ENCODE measurements at places on chromosomes 11 and 22. TPM values are rescaled to one million over a fixed set of nuclear protein-coding genes. Genes with fewer than 3 reads are reported as not detected.

GRCh38 chr11:45919806-45920530 is 2.3 kb upstream of the PEX16 start:
- DNase-seq: no peak

DNA sequence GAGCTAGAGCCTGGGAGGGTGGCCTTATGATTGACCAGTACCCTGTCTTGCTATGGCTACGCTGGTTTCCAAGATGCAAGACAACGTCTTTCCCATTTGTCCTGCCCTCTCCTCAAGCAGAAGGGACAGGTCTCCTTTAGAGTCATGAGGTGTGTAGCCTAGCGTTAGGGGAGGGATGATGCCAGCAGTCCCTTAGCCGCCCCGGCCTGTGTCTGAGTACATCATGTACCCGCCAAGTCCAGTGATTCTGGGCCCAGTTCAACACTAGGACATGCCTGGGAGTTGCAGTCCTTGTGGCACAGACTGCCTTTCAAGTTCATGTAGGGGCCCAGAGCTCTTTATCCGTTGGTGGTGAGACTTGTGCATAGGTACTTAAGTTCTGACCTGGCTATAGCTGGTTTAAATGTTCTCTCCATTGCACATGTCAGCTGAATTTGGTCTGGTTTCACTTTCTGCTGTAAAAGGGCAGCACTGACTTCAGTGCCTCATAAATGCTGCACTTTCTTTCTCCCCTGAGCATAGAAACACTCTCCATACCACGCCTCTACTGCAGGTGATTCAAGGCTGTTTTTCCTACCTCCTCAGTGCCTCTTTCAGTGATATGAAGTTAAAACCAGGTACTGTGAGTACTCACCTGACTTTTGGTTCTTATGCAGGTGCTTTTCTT is 151.1 kb downstream of the METTL15 start:
- DNase-seq: no peak

- no peak for DNase-seq
Measured at GRCh38 chr11:27118949-27119348, 78.3 kb downstream of the BBOX1 start.

GRCh38 chr11:36070213-36070953 is 126.5 kb downstream of the LDLRAD3 start:
- peak; percentile 54 for DNase-seq

Gene KRTAP5-10
- not detected for total RNA-seq

DNA sequence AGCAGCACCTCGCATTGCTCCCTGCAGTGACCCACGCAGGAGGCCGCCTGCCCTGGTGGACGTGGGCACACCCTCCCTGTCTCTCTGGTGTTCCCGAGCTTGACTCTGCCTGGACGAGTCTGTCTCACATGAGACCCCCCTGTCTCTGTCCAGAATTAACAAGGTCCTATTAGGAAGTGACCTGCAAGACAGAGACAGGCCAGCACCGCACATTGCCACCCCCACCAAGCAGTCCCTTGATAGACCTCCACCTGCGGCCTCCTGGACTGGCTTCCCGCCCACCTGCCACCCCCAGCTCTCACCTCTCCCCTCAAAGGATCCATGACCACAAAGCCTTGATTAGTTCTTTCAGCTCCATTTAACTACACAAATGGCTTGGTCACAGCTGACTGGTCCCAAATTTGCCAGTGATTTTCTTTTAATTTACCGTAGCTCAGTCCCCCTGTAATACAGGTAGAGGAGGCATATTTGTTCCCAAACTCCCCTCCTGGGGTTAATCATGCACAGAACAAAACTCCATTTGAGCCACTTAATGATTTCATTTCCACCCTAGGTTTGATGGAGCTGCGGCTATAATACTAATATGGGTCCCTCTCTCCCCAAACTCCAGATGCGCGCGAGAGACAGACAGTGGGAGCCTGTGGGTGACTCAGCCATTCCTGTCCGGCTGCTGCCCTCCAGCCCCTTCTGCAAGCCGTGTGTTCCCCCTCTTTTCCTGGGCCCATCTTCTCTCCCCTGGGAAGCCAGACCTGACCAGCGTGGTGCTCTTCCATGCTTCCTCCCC is 11.2 kb downstream of the SPATA19 start:
- DNase-seq: peak; percentile 37

Gene GRM5
- not detected for total RNA-seq

DNA sequence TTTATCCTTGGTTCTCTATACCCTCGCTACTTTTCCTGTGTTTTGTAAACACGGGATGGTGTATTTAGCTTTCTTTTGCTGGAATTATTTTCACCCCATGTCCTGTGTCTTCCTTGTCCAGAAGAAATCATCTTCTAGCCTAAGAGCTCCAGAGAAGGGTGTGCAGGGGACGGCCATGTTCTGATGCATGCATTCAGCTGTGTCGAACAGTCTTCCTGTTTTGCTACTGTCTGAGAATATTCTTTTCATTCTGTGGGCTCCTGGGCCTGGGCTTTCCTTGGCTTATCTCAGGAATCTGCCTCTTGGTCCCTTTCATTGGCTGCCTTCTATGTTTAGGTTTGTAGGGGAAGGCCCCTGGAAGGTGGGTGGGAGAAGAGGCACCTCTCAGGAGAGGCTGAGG is 10.6 kb upstream of the PLET1 start:
- no peak for DNase-seq

DNA sequence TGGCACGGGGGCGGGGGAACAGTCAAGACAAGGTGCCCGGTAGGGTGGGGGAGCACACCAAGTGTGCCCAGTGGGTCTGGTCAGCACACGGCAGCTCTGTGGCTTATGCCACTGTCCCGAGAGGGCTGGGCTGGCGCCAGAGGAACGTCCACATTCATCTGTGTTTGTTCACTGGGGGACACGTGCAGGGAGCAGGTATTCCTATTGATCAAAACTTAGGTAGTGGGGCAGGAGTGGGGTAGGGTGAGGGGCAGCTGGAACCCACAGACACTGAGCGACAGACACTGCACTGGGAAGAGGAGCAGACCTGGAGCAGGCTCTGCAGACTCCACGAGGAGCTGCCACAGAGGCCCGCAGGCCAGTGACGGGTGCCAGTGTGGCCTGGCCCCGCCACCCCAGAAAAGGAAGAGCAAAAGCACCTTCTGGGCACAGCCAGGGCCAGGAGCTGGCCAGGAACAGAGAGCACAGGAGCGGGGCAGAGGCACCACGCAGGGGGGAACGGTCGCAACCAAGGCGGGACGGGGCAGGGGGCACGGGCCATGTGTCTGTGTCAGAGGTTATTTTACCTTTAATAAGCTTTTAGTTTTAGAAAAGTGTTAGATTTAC is 2.1 kb upstream of the MOB2 start:
- no peak for DNase-seq

DNA sequence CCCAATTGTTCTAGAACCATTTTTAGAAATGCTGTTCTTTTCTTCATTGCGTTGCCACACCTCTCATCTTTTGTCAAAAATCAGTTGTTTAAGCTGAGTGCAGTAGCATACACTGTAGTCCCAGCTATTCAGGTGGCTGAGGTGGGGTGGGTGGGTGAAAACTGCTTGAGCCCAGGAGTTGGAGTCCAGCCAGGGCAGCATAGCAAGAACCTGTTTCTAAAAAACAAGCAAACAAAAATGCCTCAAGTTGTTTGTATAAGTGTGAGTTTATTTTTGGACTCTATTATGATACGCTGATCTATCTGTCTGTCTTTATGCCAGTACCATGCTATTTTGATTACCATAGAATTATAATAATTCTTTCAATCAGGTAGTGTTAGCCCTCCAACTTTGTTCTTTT is 62.5 kb upstream of the RRM1 start:
- no peak for DNase-seq

Gene CSF2RB
- total RNA-seq: 6.0 TPM

GRCh38 chr11:65633390-65634108 is 4.4 kb upstream of the SIPA1 start:
- DNase-seq: no peak

GRCh38 chr22:37298748-37299495 is 16.6 kb downstream of the CYTH4 start:
- no peak for DNase-seq

DNA sequence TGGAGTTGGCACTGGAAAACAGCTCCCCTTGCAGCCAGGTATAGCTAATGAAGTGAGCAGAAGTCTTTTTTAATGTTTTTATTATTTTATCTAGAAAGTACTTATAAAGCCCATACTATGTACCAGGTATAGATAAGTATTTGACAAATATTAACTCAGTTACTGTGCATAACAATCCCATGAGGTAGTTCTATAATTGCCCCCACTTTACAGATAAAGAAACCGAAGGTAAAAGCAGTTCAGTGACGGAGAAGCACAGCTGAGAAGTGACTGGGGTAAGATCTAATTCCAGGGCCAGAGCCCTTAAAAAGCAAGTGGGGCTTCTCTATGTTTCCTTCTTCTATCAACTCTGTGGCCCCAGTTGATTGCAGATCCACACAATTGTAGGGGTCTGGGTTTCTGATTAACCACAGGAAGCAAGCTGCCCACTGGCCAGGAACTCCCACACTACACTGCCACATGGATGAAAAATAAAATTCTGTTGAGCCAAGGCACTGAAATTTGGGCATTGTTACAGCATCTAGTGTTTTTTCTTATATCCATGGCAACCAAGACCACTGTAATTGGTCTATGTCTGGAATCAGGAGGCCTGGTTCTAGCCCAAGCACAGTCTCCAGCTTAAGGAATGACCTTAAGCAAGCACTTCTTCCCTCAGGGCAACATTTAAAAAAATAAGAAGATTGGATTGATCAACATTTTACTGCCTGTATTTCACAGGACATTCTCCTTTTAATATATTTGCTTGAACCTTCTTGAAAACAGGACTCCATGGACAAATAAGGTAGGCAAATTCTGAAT is 55.3 kb upstream of the TEAD1 start:
- no peak for DNase-seq

DNA sequence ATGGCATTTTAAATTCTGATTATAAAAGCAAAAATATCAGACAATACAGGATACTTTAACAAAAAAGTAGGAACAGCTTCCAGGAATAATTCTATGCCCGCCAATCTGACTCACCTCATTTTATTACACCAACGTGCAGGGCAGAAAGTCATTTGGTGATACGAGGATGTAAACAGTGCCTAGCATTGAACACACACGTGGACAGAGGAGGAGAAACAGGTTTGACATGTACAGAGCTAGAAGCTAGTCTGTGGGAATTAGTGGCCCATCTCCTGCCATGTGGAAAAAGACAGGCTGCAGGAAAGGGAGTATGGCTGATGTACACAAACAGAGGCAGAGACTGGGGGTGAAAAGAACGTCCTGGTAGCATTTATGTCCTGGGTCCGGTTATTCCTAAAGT is 9.0 kb upstream of the SPINDOC start:
- DNase-seq: no peak

Gene EMID1
- 0.26 TPM for total RNA-seq

Gene ISX
- not detected for total RNA-seq

- DNase-seq: no peak
Measured at GRCh38 chr11:61922539-61922938, 5.2 kb upstream of the RAB3IL1 start.

Gene BUD13
- total RNA-seq: 14.1 TPM

Gene PRG3
- total RNA-seq: not detected

DNA sequence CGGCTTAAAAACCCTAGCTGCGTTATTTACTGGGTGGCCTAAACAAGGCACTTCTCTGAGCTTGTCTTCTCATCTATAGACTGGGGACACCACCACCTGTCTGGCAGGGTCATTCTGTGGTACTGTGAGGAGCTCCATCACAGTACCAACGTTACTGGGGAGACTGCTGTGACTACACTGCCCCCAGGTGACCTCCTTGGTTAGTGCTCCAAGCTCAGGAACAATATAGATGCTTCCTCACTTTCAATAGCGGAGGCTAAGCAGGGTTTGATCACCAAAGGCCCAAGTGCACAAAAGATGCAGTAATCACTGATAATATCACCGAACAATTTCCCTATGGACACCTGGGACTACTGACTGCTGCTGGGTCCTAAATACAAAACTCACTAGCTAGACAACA is 18.8 kb downstream of the PRPF19 start:
- DNase-seq: peak; percentile 79

DNA sequence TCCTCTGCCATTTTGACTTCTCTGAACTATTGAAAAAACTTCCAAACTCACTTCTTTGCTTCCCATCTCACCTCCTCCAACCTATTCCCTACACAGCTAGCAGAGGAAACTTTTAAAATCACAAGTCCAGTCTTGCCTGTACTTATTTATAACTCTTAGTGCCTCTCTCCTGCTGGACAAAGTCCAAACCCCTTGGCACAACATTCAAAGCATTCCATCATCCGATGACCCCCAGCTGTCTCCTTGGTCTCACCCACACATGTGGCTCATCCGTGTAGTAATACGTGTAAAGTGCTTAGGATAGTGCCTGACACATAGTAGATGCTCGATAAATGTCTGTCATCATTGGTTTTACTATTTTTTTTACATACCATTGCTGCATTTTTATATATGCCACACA is 101.4 kb downstream of the PARVA start:
- peak; percentile 35 for DNase-seq

DNA sequence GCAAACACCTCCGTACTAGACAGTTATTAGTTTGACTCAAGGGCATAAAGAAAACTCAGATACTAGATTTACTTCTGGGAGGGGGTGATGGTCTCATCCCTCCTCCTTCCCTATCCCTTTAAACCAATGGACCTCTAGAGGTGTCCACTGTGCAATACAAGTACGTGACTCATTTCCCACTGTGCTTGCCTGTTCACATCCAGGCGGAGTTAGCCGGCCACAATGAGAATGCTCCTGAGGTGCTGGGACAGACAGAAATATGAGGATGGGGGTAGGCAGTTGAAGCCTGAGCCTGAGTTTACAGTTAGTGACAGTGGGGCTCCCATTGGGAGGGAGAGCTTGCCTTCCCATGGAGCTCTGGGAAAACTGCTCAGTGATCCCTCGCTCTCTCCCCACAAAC is 8.4 kb upstream of the PMM1 start:
- no peak for DNase-seq

GRCh38 chr22:19062139-19062942 is 59.9 kb downstream of the DGCR2 start:
- no peak for DNase-seq

Gene CCDC116
- 1.3 TPM for total RNA-seq

DNA sequence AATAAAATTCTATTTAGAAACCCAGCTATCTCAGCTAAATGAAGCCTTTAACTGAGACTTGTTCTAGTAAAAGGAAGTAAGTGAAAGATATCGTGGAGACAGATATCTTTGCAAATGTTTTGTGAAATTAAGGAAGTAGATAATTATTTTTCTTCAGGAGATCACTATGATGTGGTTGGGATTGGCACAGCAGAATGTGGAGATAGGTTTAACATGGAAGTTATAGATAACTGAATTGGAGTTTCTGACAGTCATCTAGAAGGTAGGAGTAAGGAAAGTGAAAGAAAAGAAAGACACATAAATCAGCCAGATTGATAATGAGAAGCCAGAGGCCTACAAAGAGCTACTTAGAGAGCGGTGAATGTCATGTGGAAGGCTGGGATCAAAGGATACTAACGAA is 4.7 kb upstream of the CASP5 start:
- no peak for DNase-seq

DNA sequence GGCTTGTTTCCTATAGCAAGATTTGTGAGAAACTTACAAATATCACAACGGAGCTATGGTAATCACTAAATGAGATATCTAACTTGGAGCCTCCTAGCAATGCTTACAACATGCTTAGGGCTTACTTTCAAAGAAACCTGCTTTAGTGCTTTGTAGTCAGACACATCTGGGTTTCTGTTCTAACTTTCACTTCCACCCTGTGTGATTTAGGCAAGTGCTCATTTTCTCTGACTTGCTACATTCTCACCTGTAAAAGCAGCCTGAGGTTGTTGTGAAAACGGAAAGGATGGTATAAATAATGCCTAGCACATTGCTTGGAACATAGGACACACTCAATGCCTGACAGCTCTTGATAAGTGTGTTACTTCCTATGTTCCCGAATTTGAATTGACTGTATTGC is 45.6 kb downstream of the LRRC4C start:
- DNase-seq: no peak
